ENCODE measurements at places on chromosomes 11 and 22.
A peak's percentile ranks its signal among the peaks of the same experiment; 100 is the strongest.

DNA sequence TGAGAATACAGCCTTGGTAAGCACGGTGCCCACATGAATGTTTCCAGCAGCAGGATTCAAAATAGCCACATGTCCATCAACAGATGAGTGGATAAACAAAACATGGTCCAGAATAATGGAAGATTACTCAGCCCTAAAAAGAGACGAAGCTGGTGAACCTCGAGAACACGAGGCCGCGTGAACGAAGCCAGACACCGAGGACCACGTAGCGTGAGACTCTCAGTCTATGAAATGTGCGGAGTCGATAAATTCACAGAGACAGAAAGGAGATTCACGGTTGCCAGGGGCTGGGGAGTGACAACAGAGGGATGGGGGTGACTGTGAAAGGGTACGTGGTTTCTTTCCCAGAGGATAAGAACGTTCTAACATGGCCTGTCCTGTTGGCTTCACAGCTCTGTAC lies 2.9 kb upstream of the ASCL2 start:
- DNase-seq, result no peak

GRCh38 chr22:32701034-32701433 lies 100.5 kb upstream of the TIMP3 start:
- DNase-seq, result no peak

DNA sequence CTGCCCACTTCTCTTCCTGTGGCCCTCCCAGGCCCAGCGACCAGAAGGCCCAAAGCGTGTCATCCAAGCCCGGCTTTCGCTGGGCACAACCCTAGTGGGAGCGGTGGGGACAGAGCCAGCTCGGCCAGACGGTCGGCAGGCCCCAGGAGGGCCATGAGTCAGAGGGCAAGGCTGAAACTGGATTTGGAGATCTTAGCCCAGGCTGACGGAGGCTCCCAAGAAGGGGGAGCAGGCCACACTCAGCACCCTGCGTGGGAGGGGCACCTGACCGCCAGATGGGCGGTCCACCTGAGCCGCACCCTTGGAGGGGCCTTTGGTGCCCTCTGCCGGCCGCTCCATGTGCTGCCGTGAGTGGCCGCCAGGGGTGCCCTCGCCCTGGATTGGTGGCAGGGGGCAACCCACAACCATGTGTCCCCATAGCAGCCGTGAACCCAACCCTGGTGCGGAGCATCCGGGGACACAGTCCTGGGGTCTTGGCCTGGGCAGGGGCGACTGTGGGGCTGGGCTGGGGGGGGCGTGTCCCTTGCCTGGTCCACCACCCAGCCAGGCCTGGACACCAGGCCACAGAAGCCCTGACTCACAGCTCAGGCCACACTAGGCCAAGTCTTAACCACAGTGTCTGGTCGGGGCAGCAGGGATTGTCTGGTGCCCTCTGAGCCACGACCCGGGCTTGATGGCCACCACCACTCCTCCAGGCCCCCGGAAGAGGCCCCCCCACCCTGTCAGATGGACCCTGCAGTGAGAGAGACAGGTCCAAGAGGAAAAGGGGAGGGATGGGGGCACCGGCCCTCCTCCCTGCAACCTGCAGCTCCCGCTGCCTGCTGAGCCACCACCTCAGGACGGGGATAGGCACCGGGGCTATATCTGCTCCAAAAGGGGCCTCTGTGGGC lies 19.2 kb upstream of the TALDO1 start:
- peak; percentile 86 for DNase-seq

DNA sequence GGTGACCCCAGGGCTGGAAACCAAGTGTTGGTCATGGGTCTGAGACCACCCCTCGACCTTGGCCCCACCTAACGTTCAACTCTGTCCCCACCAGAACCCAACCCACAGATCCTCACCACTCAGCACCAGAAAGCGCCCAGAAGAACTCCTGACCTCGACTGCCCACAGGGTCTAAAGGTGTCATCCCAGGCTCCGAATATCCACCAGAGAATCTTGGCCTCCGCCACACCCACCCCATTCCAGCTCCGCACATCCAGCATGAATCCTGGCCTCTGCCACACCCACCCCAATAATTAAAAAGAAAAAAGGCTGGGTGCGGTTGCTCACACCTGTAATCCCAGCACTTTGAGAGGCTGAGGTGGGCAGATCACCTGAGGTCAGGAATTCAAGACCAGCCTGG lies 1.3 kb downstream of the CERK start:
- no peak for DNase-seq

DNA sequence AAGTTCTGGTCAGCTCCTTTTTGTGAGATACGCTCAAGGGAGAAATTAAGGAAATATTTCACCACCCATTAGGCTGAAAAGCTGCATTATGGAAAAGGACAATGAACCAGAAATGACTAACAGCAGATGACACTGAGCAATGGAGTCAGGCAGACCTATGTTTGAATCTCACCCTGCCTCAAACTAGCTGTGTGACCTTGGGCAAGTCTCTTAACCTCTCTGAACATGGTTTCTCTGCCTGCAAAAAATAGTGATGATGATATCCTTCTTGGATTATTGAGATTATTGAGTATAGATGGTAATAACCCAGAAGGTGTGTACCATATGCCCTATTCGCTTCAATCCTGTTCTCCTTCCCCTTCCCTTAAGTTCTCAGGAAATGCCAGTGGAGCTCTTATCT lies 2.9 kb upstream of the PRDM11 start:
- DNase-seq, result no peak

DNA sequence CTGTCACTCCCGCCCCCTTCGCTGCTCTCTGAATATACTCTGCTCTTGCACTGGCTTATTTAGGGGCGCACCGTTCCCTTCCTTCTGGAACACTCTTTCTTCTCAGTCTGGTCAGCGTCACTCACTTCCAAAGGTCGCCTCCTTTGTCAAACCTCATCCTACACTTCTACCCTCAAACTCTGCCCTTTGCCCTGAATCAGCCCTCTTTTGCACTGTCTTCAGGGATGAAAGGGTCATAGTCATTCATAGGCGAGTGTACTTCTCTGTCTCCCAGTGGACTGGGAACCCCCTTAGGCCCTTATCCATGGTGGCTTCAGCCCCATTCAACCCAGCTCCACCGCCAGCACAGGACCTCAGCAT lies 15.4 kb downstream of the MOGAT2 start:
- DNase-seq, result no peak

- no peak for DNase-seq
These were observed 7.1 kb upstream of the TAB1 start for GRCh38 chr22:39392341-39392948.

GRCh38 chr22:22802339-22802970 lies 85.2 kb upstream of the IGLL5 start:
- DNase-seq, result no peak

DNA sequence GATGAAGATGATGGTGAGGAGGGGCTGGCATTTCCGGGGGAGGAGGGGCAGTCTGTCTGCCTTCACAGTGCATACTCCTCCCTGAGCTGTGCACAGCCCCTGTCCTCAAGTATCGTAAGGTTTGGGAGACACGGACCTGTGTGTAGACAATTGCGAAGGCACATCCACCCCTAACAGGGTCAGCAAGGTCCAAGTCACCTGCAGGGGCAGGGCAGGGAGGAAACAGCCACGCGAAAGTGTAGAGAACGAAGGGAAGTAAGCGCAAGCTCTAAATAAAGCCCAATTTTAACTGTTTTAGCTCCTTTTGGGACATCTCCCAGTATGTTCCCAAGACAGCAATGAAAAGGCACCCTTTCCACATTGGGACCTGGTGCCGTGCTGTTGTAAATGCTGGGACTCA lies 448.2 kb downstream of the TBC1D22A start:
- no peak for DNase-seq

DNA sequence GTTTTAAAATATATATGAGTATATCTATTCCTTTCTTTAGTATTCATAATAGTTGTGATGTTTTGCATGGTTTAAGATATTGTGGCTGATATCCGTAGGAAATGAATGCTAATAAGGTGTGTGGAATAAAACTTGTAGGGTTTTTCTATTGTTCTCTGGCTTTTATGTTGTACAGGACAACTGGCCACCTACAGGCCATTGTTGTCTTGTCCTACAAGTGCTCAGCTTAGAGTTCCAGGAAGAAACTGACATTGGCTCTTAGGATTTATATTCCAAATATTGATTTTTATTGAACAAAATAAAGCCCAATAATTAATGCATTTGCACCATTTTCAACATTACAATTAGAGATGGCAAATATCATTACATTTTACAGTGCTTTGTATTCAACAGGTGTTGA lies 512.8 kb upstream of the TENM4 start:
- no peak for DNase-seq

GRCh38 chr11:88100151-88100550 lies 75.1 kb downstream of the RAB38 start:
- no peak for DNase-seq

DNA sequence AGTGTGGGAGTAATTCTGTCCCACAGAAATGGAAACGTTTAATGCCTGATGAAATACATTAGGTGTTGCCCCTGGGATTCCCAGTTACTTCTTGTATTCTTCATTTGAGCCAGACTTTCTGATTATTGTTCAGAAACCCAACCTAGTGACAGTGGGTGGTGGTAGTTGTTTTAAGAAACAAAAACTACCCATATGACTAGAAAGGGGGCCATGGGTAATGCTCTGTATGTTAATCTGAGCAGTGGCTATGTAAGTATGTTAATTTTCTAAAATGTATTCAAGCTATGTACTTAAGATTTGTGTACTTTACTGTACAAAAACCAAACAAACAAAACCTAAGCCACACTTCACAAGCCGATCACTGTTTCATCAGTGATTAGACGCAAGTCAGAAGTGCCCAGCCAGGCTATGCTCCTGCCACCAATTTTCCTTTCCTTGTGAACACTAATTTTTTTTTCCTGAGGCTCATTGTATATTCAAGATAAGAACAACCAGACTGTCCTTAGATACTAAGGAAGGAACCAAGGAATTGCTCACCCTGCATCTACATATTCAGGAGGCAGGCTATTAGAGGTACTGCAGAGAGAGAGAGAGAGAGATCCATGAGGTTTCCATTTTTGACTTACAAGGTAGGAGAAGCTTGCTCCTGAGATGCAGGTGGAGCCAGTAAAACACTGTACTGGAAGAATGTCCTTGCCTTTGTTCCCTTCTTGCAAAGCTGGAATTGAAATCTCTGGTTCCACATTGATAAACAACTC lies 122.7 kb downstream of the DBX1 start:
- DNase-seq, result no peak

DNA sequence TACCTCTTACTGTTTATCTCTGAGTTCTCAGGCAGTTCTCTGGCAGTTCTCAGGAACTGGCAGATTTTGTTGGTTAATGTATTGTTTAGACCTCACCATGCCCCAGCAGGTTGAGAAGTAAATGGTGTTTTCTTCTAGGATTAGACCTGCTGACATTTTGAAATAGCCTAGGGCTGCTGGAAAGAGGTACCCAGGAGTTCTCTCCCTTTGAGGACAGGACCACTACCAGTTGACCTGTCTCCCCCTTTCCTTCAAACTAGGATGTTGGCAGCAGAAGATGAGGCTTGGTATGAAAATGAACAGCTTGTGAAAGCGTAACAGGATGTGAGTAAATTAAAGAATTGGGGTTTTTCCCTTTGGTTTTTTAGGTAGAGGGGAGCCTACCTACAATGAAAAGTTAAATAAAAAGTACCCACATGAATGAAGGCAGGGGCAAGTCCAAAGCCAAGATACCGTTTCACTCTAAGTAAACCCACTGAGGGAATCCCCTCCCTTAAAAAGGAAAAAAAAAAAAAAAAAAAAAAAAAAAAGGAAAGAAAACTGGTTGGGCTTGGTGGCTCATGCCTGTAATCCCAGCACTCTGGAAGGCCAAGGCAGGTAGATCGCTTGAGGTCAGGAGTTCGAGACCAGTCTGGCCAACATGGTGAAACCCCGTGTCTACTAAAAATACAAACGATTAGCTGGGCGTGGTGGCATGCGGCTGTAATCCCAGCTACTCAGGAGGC lies 96.2 kb downstream of the PDHX start:
- DNase-seq, result no peak

GRCh38 chr11:45772449-45772774 lies 32.5 kb upstream of the SLC35C1 start:
- DNase-seq, result no peak

DNA sequence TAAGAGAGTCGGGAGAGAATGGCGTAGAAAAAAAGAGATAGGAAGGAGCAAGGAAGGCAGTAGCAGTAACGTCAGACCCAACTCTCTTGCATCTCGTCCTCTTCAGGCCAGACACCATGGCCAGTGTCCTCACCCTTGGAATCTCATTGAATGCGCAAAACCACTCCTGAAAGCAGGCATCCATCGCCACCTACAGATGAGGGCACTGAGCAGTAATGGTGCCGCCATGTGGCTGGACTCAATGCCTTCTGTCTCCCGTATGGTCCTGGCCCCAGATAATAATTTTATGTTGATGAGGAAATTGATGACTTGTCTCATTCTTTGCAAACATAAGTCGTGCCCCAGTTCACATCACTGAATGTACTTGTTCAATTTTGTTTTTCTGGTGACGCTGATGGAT lies 17.8 kb upstream of the ALX4 start:
- no peak for DNase-seq

- no peak for DNase-seq
These were observed 16.7 kb downstream of the OSBPL5 start for GRCh38 chr11:3148255-3148989.
